ENCODE measurements at places on chromosomes 11 and 22. TPM values are rescaled to one million over a fixed set of nuclear protein-coding genes. Genes with fewer than 3 reads are reported as not detected.

DNA sequence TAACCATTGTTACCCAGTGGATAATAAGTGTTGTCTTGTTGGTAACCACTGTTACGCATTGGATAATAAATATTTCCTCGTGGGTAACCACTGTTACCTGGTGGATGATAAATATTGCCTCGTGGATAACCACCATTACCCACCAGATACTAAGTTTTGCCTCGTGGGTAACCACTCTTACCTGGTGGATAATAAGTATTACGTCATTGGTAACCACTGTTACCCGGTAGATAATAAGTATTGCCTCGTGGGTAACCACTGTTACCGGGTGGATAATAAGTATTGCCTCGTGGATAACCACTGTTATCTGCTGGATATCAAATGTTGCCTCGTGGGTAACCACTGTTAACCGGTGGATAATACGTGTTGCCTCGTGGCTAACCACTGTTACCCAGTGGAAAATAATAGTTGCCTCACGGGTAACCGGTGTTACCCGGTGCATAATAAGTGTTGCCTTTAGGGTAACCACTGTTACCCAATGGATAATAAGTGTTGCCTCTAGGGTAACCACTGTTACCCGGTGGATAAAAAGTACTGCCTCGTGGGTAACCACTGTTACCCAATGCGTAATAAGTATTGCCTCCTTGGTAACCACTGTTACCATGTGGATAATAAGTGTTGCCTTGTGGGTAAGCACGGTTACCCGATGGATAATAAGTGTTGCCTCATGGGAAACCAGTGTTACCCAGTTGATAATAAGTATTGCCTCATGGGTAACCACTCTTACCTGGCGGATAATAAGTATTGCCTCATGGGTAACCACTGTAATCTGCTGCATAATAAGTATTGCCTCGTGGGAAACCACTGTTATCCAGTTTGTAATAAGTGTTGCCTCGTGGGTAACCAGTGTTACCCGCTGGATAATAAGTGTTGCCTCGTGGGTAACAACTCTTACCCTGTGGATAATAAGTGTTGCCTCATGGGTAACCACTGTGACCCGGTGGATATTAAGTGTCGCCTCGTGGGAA, 21.9 kb upstream of the NXPE4 start:
- no peak for DNase-seq

GRCh38 chr11:120827198-120827597, 196.7 kb upstream of the TBCEL start:
- no peak for DNase-seq

DNA sequence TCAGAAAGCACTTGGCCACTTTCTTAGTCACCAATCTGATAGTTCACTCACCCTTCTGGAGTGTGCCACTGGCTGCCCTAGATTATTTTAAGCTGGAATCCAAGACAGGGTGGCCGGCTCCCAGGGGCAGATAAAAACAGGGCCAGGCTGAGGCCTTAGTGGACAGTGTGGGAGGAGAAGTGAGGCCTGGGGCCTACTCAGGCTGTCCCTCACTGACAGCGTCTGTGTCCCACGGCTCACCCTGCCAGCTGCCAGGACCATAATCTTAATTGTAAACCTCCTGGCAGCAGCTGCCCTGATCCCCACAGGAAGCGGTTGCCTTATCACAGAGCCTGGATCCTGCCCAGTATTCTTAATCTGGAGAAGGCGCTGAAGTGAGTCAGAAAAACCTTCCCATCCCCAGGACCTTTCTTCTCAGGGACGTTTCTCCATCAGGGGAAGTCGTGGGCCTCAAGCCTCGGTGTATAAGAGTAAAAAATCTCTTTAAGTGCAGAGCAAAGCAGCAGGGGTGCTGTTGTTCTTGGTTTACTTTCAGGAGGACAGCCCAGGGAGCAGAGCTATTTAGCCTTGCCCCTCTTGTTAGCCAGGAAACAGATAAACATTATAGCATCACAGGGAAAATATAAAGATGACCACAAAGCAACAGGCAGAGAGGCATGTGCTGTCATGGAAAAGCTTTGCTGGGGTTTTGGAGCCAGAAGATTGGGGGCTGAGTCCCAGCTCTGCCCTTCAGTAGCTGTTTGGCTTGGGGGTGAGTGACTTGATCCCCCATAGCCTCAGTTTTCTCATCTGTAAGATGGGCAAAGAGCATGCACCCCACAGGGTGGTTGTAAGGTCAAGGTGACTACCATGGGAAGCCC, 39.6 kb downstream of the TSPAN18 start:
- DNase-seq, result no peak

The LGALS12 gene
- not detected for total RNA-seq

The CLTCL1 gene
- 2.9 TPM for total RNA-seq

DNA sequence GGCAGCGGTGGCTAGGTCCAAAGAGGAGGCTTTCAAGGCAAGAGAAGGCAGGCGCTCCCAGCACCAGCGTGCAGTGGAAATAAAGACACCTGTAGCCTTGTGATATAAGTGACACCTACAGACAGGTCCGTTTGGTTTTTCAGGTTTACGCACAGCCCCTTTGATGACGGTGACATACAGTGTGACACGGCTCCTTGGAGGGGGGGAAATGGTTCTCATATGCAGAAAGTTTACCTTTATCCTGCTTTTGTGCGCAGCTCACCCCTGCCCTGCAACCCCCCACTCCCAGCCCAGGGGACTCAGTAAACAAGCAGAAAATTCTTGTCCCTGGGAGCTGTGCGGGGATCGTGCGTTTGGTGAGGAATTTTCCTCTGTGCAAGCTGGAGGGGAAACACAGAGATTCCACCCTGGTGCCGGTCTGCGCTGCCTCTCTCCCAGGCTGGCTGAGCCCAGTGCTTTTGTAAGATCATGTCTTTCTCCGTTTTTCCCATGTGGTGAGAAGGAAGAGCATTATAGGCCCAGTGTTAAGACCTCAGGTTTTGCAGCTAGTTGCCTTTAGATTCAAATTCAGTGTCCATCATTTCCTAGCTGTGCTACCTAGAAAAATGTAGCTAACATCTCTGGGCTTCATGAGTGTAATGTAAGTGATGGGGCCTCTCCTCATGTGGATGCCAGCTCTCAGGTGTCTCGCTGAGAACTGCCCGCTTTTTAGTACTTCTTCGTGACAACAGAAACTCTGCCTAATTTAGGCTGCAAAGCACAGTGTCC, at the start of gene ELF5:
Gene ELF5, minus strand, starts transcription at position 113 of the 768 bp plus-strand sequence. CDS start 8,045 bp downstream, outside the sequence.
- DNase-seq, result no peak

DNA sequence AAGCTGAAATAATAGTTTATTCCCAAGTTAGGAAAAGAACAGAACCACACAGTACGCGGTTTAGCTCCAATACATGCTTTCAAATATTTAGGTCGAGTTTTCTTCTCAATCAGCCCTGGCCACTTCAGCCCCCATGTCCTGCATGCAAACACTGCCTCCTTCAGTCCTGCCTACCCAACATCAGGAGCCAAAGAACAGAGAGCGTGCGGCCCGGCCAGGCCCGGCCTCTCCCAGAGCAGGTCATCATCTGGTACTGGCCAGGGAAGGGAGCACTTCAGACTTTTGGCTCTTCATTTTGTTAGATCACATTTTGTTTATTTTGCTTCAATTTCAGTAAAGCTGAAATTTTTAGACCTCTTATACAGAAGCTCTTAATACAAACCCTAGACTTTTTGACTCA, 6.7 kb downstream of the BRD1 start:
- DNase-seq, result no peak

The PTPN5 gene
- not detected for total RNA-seq

- no peak for DNase-seq
These were observed 2.3 kb downstream of the RASL10A start for GRCh38 chr22:29313126-29313575.

The TOMT gene
- not detected for total RNA-seq

DNA sequence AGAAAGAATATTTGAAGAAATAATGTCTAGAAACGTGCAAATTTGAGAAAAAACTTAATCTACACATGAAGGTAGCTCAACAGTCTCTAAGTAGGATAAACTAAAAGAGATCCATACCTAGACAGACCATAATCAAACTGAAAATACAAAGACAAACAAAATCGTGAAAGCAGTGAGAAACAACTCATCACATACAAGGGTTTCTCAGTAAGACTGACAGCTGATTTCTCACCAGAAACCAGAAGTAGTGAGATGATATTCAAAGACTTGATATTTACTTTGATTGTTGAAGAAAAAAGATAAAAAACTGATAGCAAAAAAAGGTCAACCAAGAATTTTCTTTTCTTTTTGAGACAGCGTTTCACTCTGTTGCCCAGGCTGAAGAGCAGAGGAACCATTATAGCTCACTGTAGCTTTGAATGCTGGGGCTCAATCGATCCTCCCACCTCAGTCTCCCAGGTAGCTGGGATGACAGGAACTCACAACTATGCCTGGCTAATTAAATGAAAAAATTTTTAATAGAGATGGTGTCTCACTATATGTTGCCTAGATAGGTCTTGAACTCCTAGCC, 17.4 kb downstream of the NPAT start:
- DNase-seq, result no peak

GRCh38 chr11:4865855-4866254, 15.8 kb upstream of the OR51T1 start:
- no peak for DNase-seq

DNA sequence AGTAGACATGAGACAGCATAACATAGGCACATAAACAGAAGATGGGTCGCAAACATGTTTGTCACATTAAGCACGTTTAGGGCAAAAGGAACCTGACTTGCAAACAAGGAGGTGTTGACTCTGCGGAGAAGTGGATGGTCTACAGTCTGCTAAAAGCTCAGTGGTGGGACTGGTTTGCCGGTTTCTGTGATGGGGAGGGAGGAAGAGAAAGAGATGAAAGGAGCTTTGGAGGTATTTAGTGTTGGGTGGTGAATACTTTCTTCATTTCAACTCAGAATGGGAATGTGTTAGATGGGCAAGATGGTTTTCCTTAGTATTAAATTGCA, 191.4 kb upstream of the SORL1-AS1 start:
- DNase-seq, result no peak

The SLC29A2 gene
- not detected for total RNA-seq

GRCh38 chr11:57213342-57214097, 23.5 kb downstream of the APLNR start:
- no peak for DNase-seq

The AIFM3 gene
- 9.6 TPM for total RNA-seq

GRCh38 chr11:24705474-24705873, 208.6 kb downstream of the LUZP2 start:
- DNase-seq, result no peak

GRCh38 chr22:24593836-24594568, 1.1 kb upstream of the LRRC75B start:
- DNase-seq, result no peak

DNA sequence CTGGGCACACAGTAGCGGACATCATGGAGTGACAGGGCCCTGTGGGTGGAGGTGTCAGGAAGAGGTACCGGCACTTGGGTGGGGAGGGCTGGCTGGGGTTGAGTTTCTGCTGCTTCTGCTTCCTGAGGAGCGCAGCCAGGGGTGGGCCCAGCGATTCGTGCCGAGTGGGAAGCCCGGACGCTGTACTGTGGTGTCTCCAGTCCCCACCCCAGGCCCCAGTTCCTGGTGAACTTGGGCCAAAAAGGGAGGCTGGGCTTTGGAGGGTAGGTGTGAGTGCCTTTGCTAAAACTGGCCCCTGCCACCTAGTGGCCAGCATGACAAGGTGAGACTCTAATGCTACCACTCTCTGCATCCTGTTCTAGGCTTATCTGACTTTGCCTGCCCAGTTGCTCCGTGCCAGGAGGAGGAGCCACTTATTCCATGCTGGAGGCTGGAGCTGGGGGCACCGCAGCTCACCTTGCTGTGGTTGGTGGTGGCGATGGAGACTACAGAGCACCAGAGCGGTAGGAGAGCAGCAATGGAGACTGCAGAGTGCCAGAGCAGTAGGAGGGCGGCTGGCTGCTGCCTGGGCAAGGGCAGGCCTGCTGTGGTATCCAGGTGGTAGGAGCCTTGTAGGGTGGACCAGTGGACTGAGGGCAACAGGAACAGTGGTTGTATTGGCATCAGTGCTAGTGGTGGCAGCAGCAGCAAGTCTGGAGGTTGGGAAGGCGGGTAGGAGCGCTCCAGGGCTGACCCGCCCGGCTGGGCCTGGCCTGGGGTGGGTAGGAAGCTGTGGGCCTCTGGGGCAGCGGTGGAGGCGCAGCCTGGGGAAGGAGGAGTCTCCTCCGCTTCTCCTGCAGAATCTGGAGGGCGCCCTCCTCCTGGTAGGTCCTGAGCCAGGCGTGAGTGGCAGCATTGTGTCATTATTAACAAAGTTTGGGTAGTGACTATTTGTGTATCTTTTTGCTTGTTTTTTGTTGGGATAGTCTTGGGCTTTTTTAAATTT, 2.2 kb upstream of the RFPL2 start:
- peak; percentile 55 for DNase-seq

- no peak for DNase-seq
These were observed 847.9 kb upstream of the ANO3 start for GRCh38 chr11:25483915-25484635.

GRCh38 chr11:130413405-130414106, 14.9 kb downstream of the ADAMTS8 start:
- peak; percentile 48 for DNase-seq

GRCh38 chr11:64444838-64445441, 86.0 kb downstream of the RPS6KA4 start:
- peak; percentile 28 for DNase-seq

DNA sequence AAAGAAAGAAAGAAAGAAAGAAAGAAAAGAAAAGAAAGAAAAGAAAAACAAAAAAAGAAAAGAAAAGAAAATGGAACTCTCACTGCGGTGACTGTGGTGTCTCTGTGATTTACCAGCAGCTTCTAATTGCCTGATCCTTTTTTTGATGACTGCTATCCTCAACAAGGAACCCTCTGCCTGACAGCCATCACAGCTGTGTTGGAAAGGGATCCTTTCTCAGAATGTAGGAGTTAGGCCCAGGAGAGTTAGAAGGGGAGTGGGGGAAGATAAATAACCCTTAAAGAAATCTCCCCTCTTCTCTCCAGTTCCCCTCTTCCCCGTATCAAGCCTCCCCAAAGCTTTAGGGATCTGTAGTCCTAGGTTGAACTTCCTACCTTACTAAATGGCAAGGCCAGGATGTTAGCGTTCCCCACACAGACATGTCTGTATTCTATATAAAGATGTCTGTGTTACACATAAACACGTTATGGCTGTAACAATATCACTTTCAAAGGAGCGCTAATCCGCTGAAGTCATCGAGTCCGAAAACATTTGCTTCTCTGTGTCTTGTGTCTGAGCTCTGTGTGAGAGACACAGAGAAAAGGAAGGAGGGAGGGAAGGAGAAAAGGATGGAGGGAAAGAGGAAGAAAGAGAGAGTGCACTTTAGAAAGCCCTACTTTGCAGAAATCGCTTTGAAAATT, 26.8 kb upstream of the WT1 start:
- DNase-seq, result no peak

GRCh38 chr11:35600331-35600838, 17.9 kb upstream of the FJX1 start:
- no peak for DNase-seq

DNA sequence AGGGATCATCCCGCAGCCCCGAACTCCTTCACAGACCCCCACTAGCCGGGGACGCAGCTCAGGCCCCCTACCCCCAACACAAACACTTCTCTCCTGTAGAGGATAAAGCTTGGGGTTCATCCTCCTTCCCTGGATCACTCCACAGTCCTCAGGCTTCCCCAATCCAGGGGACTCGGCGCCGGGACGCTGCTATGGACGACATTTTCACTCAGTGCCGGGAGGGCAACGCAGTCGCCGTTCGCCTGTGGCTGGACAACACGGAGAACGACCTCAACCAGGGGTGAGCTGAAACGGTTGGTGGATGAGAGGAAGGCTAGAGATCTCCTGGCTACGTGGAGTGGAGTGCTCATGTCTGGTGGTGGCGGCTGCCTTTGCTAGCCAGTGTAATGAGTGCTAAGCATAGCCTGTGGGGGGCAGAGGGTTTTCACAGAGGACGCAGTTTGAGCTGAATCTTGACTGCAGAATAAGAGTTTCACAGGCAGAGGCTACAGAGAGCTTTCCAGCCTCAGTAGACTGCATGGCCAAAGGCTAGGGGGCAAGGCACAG, 580 bp downstream of the ILK start:
- peak; percentile 49 for DNase-seq
